NCI-H2081 (cell line): ENCODE measurements at places on chromosomes 12 and 14.
A peak's percentile ranks its signal among the peaks of the same experiment; 100 is the strongest.

- DNase-seq = peak; percentile 4
These were observed 77.2 kb downstream of the CCDC92 start for GRCh38 chr12:123895451-123895850.

GRCh38 chr12:93333054-93333453 is 44.7 kb upstream of the NUDT4 start:
- no peak for DNase-seq

DNA sequence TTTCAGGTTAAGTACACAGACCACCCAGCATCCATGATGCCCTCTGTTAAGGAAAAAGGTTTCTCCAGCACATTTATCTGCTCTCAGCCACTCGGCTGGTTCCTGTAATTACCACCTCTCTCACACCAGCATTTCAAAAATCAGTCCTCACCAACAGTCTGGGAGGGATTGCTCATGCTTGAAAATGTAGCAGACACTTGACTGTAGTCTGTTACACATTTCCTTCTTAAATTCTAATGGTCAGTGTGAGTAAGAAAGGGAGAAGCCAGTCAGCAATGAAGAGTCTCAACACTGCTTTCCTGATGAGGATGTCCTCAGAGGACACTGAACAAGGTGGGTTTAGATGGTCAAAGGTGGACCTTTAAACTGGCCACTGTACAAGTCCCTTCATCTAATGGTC is 6.0 kb downstream of the ZBTB39 start:
- no peak for DNase-seq

DNA sequence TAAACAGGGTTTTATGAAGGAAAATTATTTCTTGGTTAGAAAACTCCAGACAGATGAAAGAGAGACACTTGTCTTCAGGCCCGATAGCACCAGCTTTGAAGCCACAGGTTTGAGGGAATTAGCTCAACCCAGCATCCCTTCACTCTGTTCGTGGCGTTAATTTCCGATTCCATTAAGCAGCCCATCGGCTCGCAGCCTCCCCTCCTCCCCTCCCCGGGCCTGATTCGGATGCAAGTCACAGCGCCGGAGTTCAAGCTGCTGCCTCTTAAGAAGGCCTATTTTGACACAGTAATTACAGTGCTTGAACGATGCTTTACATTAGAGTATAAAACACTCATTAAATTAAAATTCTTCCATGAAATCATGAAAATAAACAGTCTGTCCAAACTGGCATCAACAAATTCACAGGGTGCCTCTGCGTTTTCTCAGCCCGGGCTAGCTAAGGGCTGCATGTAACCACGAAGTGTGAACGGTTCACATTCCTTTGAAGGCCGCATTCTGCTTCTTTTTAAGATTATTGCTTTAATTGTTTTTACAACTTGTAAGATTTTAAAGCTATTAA is 145.8 kb downstream of the DICER1 start:
- DNase-seq = no peak

GRCh38 chr12:124160097-124160756 is 134.7 kb upstream of the RFLNA start:
- no peak for DNase-seq

DNA sequence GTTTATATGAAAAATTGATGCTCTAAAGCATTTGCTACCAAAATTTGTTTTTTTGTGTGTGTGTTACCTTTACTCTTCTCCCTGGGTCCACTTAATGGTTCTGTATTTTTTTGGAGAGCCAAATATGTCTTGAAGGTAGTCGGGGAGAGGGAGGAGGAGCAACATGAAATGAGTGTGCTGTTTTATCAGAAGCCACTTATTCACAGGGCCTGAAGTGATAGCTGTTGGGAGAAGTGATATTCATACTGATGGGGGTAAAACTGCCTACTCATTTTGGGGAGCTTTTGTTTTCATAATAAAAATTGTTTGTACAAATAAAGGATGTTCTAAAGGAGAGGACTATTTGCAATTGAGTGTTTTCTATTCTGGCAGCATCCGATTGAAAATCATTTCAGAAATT is 29.2 kb downstream of the CRADD start:
- no peak for DNase-seq

DNA sequence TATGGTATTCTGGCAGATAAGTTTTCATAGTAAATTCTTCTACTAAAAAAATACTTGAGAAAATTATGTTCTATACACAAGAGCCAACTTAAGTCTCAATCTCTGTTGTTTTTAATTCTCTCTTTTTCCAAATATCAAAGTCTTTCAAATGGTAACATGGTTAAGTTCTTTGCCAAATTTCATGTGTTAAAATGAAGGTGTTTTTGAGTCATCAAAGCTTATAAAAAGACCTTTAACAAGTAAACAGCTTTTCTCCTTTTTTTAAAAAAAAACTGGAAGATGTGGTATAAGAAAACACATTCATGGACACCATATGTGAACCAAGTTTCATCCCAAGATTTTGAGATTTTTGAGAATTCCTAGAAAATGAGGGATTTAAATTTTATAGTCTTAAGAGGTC is 111.3 kb downstream of the FOXG1 start:
- no peak for DNase-seq

GRCh38 chr12:93413064-93413463 is 28.7 kb downstream of the UBE2N start:
- DNase-seq = no peak

GRCh38 chr12:88291498-88292131 is 149.5 kb downstream of the TMTC3 start:
- no peak for DNase-seq

- no peak for DNase-seq
These were observed 75.9 kb upstream of the RGS6 start for GRCh38 chr14:71856199-71856919.

- no peak for DNase-seq
These were observed 5.0 kb upstream of the HOXC9 start for GRCh38 chr12:53995002-53995377.

GRCh38 chr14:23172096-23172495 is 11.4 kb downstream of the SLC7A8 start:
- no peak for DNase-seq

GRCh38 chr14:102922490-102923200 is at the start of gene AMN:
AMN (plus strand) TSS chr14:102922663; CDS start chr14:102922689, 26 bp downstream.
- no peak for DNase-seq

DNA sequence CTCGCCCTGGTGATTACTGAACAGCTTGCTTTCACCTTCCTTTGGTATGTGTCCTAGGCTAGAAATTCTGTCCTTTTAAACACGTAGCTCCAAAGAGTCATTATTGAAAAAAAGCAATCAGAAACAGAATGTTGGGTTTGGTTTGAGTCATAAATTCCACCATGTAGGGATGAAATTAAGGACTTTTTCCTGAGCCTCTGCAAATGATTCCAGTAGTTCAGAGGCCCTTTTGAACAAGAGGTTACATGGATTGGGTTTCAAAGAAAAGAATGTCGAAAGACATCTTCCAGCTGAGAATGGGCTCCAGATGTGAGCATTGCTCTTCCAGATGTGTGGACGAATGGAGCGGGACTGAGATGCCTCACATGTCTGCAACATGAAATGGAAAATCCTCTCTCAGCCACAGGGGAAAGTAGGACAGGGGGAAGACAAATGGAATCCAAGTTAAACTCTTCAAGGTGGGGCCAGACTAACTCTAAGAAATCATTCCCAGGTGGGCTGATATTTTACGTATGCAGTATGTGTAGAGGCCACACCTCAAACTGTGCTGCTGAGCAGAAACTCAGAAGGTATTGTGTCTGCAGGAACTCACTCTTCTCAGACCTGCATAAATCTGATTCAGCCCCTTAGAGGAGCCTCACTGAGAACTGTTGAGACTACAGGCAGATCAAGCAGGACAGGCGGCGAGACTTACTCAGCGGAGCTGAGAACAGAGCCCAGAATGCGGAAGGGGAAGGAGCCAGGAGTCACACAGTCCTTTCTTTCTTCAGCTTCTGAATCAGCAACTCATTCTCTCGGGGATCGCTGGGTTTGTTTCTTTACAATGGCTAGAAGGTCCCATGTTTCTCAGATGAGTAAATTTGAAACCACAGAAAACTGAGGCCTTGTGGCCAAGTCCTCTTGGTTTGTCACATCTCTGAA is 23.3 kb upstream of the EMP1 start:
- DNase-seq = no peak

DNA sequence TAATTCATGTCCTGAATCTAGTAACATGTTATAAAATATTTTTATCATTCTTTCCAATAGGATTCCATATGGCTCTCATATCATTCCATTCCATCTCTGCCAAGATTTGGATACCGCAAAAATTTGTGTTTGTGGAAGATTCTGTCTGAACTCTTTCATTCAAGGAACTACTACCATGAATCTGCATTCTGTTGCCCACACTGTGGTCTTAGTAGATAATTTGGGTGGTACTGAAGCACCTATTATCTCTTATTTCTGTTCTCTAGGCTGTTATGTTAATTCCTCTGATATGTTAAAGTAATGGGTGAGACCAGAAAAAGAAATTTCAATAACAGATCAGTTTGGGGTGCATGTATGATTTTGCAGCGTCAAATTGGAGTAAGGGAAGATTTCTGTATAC is 6.2 kb downstream of the RPL36AL start:
- no peak for DNase-seq

DNA sequence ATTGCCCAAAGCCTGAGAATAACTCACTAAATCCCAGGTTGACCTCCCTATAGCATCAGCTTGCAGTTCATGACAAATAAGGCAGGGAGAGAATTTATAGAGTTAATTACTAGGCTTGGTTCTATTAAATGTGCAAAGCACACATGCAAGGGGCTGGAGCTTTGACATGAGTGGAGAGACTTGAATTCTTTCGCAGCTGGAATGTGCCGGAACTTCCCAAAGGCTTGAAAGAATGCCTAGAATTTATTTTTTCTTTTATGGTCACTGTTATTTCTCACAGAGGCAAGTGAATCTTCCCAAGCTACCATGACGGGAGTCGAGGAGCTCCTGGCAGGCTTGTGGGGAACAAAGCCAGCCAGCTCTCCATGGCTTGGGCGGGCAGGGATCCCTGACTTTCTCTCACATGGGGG is 95.5 kb upstream of the USP44 start:
- no peak for DNase-seq

- DNase-seq = peak; percentile 48
These were observed 18.2 kb upstream of the CACNA2D4 start for GRCh38 chr12:1936406-1937320.

- no peak for DNase-seq
These were observed 6.1 kb upstream of the TEP1 start for GRCh38 chr14:20419419-20419818.

GRCh38 chr12:107594995-107595394 is 90.6 kb upstream of the PWP1 start:
- no peak for DNase-seq

- DNase-seq = no peak
These were observed 546.3 kb downstream of the BCL11B start for GRCh38 chr14:98725676-98726075.

GRCh38 chr14:76953311-76953945 is 75.1 kb downstream of the IRF2BPL start:
- DNase-seq = no peak

GRCh38 chr14:98160901-98161300 is 1111.1 kb downstream of the BCL11B start:
- DNase-seq = no peak

DNA sequence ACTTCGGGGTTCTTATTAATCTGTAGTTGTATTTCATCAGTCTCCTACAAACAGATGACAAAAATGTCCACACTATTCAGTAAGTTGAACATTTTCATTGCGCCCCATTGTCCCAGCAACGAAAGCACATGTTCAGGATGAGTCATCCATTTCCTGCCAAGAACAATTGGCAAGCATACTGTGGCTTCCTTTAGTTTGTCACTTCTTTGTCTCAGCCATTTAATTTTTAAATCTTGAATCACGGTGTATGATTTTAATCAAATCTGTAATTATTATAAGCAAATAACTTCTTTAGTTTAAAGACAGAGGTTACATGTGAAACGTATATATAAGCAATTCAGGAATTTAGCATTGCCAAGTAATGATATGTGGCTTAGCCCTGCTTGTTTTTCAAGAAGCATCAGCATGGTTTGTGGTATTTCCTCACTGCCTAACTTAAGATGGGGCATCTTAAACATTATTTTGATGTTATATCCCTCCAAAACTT is 211.3 kb upstream of the KRR1 start:
- DNase-seq = peak; percentile 70

- DNase-seq = no peak
These were observed 106.3 kb downstream of the PTPRO start for GRCh38 chr12:15428632-15429031.

DNA sequence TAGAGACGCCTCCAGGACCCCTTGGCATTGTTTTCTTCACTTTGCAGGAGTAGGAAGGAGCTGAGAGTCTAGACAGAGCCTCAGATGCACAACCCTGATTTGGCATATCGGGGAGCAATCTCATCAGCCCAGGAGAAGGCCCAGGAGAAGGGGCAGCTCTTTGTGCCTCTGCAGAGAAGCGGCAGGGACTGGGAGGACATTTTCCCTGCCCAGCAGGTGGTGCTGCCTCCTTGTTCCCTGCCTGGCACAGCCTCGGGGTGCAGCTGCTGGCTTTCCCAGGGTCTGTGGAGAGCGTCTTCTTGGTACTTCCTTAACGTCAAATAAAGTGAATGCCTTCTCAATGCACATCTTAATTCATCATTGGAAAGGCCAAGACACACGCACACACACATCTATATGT is 419.5 kb downstream of the TMEM121 start:
- DNase-seq = no peak

GRCh38 chr14:96512602-96513397 is 10.6 kb downstream of the PAPOLA start:
- DNase-seq = no peak

GRCh38 chr12:11704089-11704488 is 54.6 kb downstream of the ETV6 start:
- no peak for DNase-seq

GRCh38 chr14:36915081-36915480 is 253.4 kb downstream of the PAX9 start:
- DNase-seq = peak; percentile 34

DNA sequence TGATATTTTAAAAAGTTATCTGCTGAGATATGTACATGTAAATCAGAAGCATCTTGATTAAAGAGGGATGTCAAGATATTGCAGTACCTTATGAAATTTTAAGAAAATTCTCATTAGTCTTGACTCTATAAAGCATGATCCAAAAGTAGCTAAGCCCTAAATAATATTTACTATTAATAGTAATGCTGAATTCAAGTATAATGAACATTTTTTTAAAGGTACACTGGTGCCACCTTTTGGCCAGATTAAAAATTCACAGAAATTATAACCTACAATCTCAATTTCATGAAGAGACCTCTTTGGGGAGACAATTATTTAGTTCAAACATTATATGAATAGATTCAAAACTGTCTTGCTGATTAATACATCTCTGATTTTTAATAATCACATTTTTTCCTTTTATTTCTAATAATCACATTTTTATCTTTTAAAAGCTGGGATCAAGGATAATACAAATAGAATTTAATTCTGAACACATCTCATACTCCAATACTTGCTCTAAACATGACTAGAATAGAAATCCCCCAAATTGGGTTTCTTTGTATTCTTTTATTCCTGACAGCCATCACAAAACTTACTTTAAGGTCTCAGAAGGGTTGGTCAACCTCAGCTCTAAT is 13.4 kb downstream of the AKAP5 start:
- DNase-seq = peak; percentile 17

DNA sequence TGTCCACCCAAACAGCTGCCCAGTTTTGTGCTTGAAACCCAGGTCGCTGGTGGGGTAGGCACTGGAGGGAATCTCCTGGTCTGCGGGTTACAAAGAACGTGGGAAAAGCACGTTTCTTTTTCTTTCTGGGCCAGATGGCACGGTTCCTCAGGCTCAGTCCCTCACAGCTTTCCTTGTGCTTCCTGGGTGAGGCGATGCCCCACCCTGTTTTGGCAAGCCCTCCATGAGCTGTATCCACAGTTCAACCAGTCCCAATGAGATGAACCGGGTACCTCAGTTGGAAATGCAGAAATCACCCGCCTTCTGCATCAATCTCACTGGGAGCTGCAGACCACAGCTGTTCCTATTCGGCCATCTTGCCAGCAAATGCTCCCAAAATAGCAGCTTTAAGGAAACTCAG is 51.4 kb upstream of the TMTC2 start:
- no peak for DNase-seq
